Fibroblast of mammary gland (primary cell): ENCODE measurements at places on chromosomes 2 and 18.

- DNase-seq: peak; percentile 57
Observed at GRCh38 chr2:38013158-38013752, 62.7 kb downstream of the CYP1B1 start.

GRCh38 chr2:233503947-233504637, 62.5 kb downstream of the USP40 start:
- no peak for DNase-seq

- DNase-seq: peak; percentile 70
Observed at GRCh38 chr18:58856881-58857280, 7.8 kb upstream of the ZNF532 start.

DNA sequence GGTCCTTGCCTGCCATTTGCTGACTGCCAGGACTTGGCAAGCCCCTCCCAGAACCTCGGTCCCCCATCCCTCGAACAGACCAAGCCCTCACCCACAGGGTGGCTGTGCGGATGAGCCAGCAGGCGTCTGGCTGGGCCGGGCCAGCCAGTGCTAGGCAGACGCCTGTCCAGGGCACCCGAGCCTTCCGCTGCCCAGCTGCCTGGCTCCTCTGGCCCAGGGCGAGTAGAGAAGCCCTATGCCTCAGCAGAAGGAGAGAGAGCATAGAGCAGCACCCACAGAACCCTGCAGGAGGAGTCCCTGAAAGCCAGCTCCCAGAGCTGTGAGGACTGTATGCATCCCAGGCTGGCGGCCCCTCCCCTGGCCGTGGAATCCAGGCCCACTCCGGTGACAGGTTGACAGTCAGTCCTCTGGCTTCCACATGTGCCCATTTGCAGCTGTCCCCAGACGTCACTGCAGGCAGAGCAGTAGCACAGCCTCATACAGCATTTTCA, 62.1 kb upstream of the GLI2 start:
- DNase-seq: no peak

DNA sequence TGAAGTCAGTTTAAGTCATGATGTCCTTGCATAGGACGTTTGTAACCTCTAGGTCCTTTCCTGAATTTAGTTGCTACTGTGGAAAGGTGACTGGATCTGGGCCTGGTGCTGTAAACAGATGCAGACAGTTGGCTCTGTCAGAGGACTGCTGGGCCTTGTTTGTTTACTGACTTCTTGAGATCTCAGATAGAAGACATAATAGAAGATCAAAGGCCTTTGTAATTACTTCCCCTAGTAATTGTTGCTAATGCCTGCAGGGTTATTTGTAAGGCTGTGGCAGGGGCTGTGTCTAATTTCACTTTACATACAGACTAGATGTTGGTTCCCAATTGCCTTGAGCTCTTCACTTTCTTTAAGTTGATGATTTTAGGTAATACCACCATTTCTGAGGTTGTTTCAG, 42.5 kb downstream of the LYPD6B start:
- DNase-seq: no peak

DNA sequence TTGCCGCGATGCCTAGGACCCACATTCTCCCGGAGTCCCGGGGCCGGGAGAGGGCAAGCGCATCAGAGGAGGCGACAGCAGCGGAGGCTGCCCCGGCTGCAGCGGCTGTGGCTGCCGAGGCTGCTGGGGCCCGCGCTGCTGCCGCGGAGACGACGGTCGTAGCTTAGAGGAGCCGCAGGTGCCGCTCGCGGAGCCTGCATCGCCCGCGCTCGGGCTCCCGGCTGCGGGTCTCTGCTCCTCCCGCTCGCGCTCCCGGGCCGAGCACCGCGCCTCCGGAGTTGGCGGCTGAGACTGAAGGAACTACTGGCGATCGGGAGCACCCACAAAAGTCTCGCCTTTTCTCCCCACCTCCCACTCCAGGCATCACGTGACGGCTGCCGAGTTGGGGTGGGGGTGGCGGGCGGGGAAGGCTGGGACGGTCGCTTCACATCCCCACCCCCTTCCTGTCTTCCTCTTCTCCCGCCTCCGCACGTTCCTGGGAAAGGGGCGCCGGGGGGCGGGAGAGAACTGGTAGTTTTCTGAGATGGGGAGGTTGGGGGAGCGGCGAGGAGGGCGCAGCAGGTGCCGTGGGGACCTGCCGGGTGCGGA, at the start of gene LYPD1:
LYPD1 (minus strand) TSS at position 298 of the 588 bp plus-strand sequence; CDS start at position 25, 273 bp downstream.
- DNase-seq: no peak

- no peak for DNase-seq
Observed at GRCh38 chr2:98886066-98886554, 49.9 kb downstream of the CRACDL start.

- DNase-seq: peak; percentile 19
Observed at GRCh38 chr2:201938156-201938775, 95.4 kb upstream of the FZD7 start.

GRCh38 chr2:238142382-238143205, 4.1 kb downstream of the KLHL30 start:
- no peak for DNase-seq

DNA sequence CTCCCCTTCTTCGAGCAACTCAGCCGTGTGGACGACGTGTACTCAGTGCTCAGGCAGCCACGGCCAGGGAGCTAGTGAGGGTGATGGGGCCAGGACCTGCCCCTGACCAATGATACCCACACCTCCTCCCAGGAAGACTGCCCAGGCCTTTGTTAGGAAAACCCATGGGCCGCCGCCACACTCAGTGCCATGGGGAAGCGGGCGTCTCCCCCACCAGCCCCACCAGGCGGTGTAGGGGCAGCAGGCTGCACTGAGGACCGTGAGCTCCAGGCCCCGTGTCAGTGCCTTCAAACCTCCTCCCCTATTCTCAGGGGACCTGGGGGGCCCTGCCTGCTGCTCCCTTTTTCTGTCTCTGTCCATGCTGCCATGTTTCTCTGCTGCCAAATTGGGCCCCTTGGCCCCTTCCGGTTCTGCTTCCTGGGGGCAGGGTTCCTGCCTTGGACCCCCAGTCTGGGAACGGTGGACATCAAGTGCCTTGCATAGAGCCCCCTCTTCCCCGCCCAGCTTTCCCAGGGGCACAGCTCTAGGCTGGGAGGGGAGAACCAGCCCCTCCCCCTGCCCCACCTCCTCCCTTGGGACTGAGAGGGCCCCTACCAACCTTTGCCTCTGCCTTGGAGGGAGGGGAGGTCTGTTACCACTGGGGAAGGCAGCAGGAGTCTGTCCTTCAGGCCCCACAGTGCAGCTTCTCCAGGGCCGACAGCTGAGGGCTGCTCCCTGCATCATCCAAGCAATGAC, 4.8 kb downstream of the CTDSP1 start:
- DNase-seq: no peak

DNA sequence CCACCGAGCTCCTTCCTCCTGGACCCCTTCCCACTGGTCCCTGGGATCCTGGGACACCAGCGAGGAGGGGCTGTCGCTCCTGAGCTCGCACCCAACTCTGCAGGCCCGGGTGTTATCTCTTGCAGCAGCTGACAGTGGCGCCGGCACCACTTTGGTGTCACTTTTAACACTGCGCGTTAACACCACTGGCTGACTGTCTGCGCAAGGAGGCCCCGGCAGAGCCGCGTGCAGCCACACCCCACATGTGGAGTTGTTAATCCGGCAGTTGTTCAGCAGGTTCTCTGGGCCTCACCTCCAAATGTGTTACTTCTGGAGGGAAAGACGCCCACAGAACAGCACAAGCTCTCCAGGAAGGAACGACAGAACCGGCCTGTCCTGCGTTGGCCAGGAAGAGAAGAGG, 155.0 kb upstream of the GLI2 start:
- no peak for DNase-seq

- peak; percentile 68 for DNase-seq
Observed at GRCh38 chr2:156476850-156477206, 40.6 kb downstream of the GPD2 start.

GRCh38 chr2:68248361-68248760, 4.0 kb downstream of the PPP3R1 start:
- DNase-seq: no peak

DNA sequence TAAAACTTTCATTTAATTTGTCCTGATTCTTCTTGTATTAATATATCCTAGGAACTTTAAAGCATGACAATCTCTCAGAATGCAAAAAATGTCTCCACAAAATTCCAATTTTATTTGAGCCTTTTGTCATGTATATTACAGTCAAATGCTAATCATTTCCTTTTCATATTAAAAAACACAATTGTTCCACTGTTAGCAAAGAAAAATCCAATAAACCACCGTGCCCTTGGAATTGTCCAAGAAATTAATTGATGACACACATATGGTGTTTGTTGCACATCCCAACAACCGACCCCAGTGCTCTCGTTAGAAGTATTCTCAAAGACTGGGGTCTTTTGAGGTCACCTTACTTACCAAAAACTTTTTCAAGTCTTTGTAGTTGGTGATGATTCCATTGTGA, 28.1 kb downstream of the GFPT1 start:
- DNase-seq: no peak

DNA sequence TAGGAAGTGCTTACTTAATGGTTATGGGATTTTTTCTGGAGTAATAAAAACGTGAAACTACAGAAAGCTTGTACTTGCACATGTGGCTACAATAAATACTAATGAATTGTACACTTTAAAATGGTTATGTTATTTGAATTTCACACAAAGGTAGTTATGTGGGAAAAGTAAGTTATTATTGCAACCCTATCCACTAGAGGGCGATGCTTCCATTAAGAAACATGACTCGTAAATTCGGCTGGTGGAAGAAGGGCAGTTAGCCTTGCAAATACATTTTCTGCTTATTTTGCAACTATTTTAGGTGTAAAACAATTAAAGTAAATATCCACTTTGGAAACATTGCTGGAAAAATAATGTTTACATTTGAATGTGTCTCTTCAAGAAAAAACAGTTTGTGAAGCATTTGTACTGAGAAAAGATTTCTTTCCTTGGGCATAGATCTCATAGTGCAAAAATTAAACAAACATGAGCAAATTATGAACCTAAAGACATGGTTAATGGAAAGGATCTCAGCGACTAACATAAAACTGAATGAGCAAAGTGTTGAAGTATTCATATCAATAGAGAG, 68.1 kb upstream of the CSRNP3 start:
- DNase-seq: peak; percentile 84

DNA sequence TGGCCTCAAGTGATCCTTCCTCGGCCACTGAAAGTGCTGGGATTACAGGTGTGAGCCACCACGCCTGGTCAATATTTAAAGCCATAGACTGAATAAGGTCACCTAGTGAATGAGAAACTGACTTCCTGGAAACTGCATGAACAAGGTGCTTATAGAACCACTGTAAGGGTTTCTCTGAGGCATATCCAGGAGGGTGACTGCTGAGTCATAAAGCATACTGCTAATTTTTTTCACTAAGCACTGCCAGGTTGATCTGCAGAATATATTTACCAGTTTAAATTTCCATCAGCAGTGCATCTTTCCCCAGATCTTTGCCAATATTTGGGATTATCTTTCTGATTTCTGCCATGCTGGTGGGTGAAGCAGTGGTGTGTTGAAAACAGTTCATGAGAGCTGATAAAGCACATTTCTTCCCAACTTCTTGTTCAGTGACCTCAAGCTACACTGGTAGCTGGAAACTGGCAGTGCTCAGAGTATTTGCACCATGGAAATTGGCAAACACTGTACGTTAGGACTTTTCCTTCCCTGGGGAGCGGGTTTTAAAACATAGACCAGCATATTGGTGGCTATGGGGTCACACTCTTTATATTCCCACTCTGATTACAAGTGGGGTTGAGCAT, 4.2 kb upstream of the CLIP4 start:
- DNase-seq: no peak

DNA sequence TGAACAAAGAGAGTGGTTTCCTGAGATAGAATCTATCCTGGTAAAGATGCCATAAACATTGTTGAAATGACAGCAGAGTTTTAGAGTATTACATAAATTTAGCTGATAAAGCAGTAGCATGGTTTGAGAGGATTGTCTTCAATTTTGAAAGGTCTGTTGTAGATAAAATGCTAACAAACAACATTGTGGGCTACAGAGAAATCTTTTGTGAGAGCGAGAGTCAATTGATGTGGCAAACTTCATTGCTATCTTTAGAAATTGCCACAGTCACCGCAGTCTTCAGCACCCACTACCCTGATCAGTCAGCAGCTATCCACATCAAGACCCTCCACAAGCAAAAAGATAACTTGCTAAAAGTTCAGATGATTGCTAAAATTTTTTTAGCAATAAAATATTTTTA, 17.5 kb downstream of the VRK2 start:
- DNase-seq: no peak

- no peak for DNase-seq
Observed at GRCh38 chr2:79832511-79833234, 319.8 kb downstream of the CTNNA2 start.

GRCh38 chr2:189587780-189588179, 7.2 kb upstream of the SLC40A1 start:
- DNase-seq: no peak

GRCh38 chr2:238947920-238948710, 100.2 kb downstream of the TWIST2 start:
- peak; percentile 98 for DNase-seq

DNA sequence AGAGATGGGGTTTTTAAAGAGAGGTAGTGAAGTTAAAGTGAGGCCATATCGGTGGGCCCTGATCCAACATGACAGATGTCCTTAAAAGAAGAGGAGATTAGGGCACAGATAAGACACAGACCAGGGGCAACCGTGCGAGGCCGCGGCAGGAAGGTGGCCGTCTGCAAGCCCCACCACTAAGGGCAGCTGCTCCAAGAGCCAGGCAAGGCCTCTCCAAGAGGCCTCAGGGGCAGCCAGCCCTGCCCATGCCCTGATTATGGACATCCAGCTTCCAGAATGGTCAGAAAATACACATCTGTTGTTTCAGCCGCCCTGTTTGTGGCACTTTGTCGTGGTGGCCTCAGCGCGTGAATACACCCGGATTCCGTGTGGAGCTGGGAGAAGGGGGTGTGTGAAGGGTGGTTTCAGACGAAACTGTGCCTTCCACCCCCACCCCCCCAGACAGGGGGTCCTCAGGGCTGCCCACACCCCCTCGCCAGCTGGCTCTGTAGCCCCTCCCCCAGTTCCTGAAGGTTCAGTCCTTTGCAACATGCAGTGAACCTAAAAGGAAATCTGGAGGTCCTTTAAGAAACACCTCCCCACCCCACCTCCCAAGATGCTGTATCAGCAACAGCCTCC, 74.1 kb upstream of the SMAD7 start:
- DNase-seq: no peak

- DNase-seq: no peak
Observed at GRCh38 chr2:21250673-21251072, 126.9 kb downstream of the TDRD15 start.

GRCh38 chr2:105062158-105062557, 24.3 kb downstream of the MRPS9 start:
- no peak for DNase-seq

GRCh38 chr2:173762221-173762620, 203.0 kb downstream of the SP3 start:
- DNase-seq: no peak

- no peak for DNase-seq
Observed at GRCh38 chr2:160360089-160360757, 133.4 kb downstream of the RBMS1 start.
